ENCODE measurements at places on chromosomes 6 and 20.
A peak's percentile ranks its signal among the peaks of the same experiment; 100 is the strongest.

DNA sequence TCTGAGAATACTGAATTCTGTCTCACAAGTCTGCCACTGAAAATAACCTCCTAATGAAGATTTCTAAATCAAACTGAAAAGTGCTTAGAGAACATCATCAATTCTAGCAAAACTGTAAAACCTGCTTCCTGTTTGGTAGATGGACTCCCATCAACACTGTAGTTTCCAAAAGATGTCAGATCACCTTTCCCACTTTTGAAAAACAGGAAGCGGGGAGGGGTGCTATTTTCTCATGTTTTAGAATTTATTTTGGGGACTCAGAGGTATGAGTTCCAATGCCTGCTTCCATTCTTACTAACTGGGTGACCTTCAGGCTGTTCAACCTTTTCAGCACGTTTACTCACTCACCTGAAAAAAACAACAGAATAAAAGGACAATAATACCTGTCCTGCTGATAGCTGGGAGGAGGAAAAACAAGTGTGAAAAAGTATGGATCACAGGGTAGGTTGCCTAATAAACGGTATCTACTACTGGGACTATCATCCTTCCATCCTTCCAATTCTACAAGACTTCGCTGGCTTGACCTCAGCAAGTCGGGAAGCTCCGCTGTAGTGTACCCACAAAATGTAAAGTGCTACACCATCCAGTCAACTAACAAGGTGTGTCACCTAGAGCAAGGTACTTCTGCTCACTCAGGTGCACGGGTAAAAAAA is 1.1 kb downstream of the ATP5F1E start:
- DNase-seq, result no peak

- DNase-seq, result peak; percentile 19
Measured at GRCh38 chr20:44651684-44652423, at the start of gene ADA. Gene ADA (minus strand): TSS chr20:44651699. CDS start chr20:44651607, 92 bp downstream.

GRCh38 chr6:43096451-43097097 is 20.5 kb downstream of the PTK7 start:
- no peak for DNase-seq

- DNase-seq, result no peak
Measured at GRCh38 chr6:158568549-158568948, 8.7 kb downstream of the TMEM181 start.

DNA sequence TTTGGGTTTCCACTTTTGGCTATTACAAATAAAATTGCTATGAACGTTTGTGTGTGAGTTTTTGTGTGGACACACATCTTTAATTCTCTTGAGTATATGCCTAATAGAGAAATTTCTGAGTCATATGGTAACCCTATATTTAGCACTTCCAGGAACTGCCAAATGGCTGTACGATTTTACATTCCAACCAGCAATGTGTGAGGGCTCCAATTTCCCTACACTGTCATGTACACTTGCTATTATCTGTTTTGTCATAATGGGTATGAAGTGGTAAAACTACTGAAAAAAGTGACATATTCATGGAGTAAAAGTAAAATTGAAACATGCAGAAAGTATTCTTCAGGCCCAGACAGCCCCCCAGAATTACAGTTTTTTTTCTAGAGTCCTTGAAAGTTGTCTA is 59.6 kb upstream of the ESR1 start:
- no peak for DNase-seq

GRCh38 chr6:20931093-20931492 is 396.8 kb downstream of the CDKAL1 start:
- no peak for DNase-seq

DNA sequence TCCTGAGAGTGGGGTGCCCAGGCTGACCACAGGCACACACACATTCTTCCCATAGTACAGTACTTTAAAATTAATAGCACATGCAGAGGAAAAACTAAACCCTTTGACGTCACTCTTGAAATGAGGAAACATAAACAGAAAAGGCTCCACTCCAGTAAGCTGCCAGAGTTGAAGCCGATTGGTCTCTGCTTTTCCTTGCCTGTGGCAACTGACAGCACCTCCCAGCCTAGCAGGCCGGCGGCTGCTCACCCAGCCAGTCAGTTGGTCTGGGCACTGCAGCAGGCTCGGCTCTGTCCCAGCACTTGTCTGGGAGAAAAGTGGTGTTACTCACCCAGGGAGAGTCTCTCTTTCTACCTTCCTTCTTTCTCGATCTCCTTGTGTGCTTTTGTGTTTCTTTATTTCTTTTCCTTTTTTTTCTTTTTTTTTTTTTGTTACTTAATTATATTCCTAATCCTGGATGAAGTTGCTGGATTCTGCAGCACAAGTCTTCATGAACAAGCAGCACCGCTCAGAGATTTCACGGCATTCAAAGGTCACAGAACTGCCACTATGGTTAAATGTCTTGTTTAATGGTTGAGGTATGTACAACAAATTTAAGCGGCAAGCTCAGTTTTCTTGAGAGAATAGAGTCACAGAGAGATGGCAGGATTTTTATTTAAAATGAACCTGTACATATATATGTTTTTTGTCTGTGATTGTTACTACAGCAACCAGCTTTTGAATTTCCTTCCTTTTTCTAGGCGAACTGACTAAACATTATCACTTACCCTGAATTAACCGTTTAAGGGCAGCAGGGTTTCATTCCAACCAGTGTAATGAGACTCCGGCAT is at the start of gene PDE7B:
PDE7B (plus strand) TSS at position 260 of the 830 bp plus-strand sequence.
- DNase-seq, result no peak

- DNase-seq, result no peak
Measured at GRCh38 chr20:11229772-11230171, 556.0 kb upstream of the JAG1 start.

- no peak for DNase-seq
Measured at GRCh38 chr20:7308163-7308562, 540.7 kb downstream of the BMP2 start.

DNA sequence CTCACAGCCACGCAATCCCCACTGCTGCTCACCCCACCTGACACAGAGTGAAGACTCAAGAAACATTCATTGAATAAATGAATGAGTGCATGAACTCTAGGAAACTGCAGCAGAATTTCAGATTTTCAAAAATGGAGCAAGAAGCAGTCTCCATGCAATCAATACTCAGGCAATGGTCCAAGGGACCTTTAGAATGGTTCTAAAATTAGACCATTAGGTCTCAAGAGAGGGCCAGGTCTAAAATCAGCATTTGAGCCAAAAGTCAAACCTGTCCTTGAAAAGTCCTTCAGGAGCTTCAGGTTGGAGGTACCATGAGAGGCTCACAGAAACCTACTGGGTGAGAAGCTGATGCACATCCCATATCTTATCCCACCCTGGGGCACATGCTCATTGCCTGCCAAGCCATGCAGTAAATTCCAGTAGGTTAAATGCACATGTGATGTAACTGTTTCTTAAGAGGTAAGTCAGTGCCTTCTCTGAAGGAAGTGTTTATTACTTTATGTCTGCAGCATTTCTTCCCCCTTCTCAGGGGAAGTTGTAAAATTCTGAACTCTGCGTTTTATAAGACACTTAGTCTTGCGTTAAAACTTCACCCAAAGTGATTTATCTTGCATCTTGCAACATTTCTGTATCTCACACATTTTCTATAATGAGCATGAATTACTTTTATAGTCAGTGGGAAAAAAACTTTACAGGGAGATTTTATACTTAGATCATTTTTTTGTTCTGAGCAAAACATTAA is 126.6 kb downstream of the ADAT2 start:
- DNase-seq, result no peak

- DNase-seq, result no peak
Measured at GRCh38 chr20:11844691-11845090, 73.0 kb upstream of the BTBD3 start.

GRCh38 chr20:43748274-43748673 is 21.5 kb upstream of the GTSF1L start:
- no peak for DNase-seq

GRCh38 chr6:156029286-156029985 is 573.8 kb upstream of the NOX3 start:
- DNase-seq, result no peak

GRCh38 chr6:3841066-3841454 is 8.1 kb upstream of the FAM50B start:
- DNase-seq, result no peak

GRCh38 chr6:37314487-37315156 is 39.2 kb upstream of the RNF8 start:
- DNase-seq, result peak; percentile 16

DNA sequence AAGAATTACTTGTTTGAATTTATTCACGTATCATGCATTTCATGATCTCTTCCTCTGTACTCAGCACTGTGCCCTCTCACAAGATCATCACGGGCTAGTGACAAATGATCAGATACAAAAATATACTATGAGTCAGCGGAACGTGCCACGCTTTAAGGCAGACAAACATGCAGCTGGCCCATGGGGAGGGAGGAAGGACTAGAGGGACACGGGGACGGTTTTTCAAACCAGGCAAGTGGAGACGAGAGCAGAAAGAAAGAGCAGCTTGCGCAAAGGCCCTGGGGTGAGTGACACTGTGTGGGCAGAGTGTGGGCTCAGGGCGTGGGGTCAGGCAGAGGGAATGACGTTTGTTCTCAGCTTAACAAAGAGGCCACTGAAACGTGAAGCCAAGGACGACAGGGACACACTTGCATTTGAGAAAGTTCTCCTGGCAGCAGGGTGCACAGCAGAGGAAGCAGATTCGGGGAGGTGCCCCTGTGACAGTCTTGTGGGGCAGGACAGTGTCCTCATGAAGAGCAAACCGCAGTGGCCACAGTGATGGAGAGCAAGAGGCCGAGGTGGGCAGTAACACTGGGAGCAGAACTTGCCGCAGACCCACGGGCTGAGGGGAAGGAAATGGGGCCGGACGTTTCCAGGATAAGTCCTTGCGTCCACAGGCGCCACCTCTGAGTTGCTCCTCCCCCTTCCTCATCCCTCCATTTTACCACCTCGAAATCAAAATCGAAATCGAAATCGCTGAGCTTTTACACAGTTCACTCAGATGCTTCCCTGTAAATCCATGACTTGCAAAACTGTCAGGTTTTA is 6.9 kb upstream of the RPS6KA2 start:
- DNase-seq, result no peak

GRCh38 chr20:44896583-44896982 is 11.1 kb downstream of the YWHAB start:
- no peak for DNase-seq

DNA sequence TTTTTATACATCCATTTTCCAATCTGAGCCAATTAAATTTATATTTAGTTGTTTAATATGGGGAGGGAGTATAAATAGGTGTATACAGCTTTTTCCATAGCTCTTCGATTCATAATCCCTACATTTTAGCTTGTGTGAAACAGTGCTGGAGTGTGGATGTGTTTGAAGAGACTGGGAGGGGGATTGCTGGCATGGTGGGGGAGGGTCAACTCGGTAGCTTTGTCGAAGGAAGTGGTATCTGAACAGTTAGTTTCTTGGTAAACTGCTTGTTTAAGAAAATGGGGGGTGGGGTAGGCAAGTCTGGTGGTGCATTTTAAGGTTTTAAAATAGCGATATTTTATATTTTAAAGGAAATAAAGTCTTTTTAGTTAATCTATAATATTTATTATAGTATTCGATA is 1.4 kb upstream of the LIN28B start:
- no peak for DNase-seq

- no peak for DNase-seq
Measured at GRCh38 chr20:41992481-41992880, 374.3 kb upstream of the CHD6 start.

DNA sequence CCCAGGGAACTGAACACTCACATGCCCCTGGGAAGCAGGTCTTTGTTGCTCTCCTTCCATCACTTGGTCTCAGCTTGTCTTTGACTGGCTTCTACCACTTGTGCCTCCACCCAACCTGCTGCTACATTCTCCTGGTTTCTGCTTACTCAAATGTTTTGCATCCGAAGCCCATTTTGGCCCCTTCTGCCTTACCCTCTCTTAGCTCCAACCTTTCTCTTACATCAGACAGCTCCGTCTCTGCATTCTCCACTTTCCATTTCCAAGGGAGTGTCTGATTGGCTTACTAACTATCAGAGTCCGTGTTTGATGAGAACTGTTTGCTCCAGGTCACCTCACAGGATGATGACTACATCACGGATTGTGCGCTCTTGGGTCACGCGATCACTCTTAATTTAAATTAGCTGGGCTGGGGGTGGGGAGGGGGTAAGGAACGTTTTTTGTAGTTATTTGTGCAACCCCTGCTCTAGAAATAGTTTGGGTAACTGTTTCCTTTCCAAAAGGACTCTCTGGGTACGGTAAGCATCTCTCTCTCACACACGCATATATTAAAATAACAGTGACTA is 844 bp upstream of the ABRACL start:
- DNase-seq, result peak; percentile 42

GRCh38 chr6:165308926-165309731 is at the start of gene C6orf118:
Gene C6orf118 (minus strand): TSS chr6:165309605. CDS start chr6:165309586, 19 bp downstream.
- DNase-seq, result no peak

DNA sequence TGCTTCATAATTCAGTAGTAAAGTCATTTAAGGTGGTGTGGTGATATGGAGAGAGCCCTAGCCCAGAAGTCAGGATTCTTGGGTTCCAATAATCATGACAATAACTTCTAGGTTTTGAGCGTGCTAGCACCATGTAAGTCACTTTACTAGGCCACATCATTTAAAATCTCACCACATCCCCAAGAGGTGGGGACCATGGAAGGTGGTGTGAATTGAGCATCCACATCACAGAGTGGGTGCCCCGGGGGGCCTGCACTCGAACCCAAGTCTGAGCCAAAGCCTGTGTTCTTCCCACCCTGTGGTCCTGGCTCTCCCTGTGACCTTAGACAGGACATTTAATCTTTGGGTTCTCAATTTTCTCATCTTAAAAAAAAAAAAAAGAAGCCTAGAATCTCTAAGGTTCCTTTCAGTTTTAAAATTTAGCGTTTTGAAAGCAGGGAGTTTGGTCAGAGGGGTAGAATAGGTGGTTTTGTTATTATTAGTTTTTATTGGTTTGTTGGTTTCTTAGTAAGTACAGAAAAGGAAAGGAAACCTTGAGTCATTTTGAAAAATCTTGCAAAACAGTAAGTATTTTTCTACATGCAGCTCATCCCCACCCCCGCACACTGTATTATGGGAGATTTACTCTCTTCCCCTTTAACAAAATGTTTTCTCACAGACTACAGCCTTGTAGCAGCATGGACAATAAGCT is 26.4 kb downstream of the ARMC2 start:
- peak; percentile 48 for DNase-seq

- DNase-seq, result no peak
Measured at GRCh38 chr6:129606664-129607063, 103.3 kb downstream of the ARHGAP18 start.

DNA sequence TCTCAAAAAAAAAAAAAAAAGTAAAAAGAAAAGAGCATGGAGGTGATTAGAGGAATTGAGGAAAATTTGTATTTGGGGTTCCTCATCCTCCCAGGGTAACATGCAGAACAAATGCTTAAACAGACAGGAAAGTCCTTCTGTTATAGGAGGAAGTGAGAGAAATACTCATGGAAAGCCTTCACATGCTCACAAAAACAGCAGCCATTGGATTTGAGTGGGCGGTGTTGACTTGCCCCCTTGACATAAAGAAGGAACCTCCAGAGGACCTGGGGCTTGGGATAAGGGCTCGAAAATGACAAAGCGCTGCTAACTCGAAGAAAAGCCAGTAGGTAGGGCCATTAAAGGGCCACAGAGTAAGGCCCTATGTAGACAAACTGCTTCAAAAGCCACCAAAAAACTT is 17.5 kb upstream of the SAMHD1 start:
- DNase-seq, result no peak

GRCh38 chr20:4973330-4974097 is 27.8 kb downstream of the SLC23A2 start:
- no peak for DNase-seq

All from activated T-cell treated with anti-CD3 and anti-CD28 coated beads for 24 hours (primary cell).